NCI-H2081 treated with DMSO at 0.1 percent for 48 hours (cell line): ENCODE measurements at places on chromosomes 3 and 15.

DNA sequence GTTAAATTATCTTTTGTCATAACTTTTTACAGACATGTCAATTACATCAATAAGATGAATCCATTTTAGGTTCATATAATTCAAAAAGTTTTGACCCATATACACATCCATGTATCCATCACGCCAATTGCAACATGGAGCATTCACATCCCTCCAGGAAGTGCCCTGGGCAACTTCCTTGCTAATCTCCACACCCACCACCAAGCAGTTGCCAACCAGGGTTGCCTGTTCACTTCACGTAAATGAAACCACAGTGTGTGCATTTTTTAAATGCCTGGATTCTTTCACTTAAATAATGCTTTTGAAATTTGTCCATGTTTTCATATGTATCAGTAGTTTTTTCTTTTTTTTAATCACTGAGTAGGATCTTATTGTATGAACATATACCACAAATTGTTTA, 40.7 kb upstream of the LYZL4 start:
- no peak for DNase-seq

- no peak for DNase-seq
These were observed 43.2 kb downstream of the NBEAL2 start for GRCh38 chr3:47022641-47023071.

- no peak for DNase-seq
These were observed 31.5 kb upstream of the RPS17 start for GRCh38 chr15:82571722-82572222.

DNA sequence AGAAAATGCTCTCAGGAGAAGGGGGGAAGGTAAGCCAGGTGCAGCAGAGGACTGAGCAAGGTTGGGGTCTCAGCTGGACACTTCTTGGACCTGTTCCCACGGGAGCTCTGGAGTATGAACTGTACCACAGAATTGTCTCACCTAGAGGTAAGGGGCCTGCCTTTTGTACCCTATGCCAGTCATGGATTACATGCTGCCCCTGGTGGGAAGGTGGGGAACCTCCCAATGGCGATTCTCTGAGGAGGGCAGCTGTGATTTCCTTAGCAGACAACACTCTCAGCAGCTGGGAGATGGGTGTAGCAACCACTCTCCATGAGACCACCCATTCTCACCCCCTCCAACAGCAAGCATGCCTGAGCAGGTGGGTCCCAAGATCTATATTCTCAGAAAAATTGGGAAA, 329.4 kb upstream of the CTNNB1 start:
- no peak for DNase-seq

DNA sequence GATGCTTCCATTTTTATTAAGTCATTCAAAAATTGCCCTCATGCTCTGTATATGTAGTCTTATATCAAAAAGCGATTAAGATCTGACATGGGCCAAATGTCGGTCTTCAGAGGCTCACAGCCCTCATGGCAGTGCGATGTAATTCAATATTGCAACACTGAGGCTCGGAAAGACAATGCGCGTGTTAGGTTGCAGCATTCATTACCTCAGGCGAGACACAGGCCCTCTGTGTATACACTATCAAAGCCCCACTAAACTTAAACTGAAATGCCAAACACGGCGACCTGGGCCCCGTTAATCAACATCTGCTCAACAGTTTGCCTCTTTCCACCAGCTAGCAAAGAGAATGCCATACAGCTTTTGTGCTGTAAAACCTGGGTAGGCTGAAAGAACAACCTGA, 413.4 kb downstream of the ERC2 start:
- DNase-seq = no peak

GRCh38 chr3:194265505-194265892, 85.6 kb downstream of the CPN2 start:
- no peak for DNase-seq

DNA sequence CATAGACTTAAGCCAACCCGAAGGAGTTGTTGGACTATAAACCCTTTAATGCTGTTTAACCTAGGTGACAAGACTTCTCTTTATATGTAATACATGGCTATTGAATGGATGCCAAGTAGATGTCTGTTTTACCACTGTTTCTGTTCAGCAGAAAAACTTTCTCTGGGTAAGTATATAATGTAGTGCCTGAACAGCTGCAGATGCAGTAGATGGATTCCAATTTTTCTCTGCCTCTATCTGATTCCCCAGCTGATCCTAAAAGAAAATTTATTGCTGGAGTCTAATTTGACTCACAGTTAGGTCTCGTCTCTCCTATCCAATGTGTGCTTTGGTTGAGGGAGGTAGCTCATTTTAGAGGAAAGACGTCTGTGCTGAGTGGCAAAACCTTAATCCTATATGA, 256.5 kb upstream of the CBLB start:
- DNase-seq = no peak

DNA sequence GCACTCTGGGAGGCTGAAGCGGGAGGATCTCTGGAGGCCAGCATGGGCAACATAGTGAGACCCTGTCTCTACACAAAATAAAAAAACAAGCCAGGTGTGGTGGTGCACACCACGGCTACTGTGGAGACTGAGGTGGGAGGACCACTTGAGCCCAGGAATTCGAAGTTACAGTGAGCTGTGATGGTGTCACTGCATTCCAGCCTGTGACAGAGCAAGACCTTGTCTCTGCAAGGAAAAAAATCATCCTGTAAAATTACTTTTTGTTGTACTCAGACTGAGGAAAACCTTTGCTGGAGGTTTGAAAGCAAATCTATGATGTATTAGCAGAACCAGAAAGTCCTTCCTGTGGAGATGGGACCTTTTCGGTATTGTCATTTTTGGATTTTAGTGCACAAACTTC, 63.3 kb downstream of the ATP1B3 start:
- DNase-seq = no peak

DNA sequence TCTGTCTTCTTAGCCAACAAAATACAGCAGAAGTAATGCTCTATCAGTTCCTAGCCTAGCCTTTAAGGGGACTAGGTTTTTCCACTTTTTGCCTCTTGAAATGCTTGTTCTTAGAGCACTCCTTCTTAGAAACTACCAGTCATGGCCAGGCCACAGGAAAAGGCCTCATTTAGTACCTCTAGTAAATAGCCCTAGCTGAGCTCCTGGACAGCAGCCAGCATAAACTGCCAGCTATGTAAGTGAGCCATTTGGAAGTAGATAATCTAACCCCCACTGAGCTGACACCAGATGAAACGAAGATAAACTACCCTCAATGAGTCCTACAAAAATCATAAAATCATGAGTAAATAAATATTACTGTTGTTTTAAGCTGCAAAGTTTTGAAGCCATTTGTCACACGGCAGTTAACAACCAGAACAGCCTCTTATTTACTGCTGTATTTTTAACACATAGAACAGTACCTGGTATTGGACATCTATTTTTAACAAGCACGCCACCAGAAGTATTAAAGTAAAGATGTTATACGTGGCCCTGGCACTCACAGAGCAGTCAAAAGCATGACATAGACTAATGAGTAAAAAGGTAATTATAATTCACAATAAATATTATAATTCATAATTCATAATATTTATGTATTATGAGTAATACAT, 12.0 kb downstream of the TBC1D5 start:
- DNase-seq = peak; percentile 97

DNA sequence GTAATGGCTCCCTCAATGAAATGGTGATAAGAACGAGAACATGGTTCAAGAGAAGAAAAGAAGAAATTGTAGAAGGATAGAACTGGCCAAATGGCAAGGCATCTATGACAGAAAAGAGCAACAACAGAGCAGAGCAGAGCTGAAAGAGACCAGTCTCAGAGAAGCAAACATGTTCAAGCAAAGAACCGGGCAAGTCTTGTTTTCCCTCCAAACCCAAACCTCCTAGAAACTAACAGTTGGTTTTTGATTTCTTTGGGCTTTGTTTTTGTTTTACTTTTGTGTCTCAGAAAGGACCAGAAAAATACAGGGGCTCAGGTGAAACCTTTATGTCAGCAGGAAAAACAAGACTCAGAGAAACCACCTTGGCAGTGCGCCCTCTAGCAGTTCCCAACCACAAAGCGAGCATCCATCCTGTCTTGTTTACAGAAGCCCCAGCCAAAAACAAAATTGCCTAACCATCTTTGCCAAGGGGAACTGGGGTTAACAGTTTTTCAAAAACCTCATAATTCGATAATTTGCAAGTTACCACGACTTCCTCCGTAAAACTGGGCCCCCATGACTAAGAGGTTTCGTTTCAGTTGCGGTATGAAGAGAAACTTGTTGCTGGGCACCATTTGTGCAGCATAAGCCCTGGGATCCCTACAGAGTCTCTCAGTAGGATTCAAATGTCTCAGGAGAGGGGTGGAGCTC, 159.2 kb upstream of the SLC24A5 start:
- DNase-seq = no peak

DNA sequence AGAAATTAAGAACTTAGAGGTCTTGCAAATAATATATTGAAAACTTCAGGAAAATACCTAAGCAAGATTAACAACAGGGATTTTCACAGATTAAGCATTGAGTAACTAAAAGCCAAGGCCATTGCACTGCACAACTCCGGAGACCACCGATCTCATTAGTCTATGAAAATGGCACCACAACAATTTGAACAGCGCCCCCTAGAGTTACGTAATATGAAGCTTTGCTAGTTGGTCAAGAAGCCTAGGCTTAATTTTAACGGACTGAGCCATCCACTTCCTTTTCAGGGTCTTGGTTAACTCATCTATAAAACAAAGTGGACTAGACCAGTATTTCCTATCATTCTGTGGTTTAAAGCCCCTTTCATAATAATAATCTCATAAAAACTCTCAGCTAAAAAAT, 24.8 kb downstream of the TMEM212 start:
- no peak for DNase-seq

- peak; percentile 27 for DNase-seq
These were observed 210.9 kb upstream of the KCNMB2 start for GRCh38 chr3:178325330-178325729.

DNA sequence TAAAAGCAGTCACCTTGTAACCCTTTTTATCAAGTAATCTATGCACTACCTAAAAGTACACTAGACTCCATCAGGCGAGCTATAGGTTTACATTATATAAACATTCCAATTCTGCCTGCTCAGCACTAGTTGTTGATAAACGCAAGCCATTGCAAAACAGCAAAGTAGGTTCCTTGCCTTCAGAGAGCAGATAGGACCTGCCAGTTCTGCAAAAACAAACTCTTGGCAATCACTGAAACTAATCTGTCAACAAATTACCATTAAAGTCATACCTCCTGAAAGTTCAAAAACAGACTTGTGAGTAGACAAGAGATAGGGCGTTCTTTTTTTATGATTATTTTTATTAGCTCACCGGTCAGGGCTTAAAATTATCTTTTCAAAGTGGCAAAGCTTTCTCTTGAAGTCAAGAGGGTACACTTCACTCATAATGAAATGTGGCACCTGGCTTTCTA, 392.5 kb downstream of the FOXP1 start:
- no peak for DNase-seq

- no peak for DNase-seq
These were observed 567 bp downstream of the ADAMTS9 start for GRCh38 chr3:64687086-64687780.

DNA sequence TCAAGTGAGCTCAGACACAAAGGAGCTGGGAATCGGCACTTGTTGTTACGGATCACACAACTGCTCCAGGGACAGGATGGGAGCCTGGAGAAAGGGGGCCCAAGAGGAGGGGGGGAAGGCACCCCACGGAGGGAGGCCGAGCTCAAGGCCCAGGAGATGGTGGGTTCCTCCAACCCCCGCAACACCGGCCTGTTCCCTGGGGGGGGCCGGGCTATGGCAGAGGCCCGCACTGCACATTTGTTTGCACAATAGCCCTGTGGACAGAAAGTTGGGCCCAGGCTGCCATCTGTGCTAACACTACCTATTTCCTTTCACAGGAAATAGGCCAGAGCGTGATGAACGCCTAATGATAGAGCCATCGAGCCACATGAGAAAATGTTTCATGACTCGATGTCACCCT, 147.1 kb downstream of the NSMCE3 start:
- DNase-seq = no peak

- DNase-seq = no peak
These were observed 330.2 kb downstream of the TIGIT start for GRCh38 chr3:114624047-114624445.

- DNase-seq = no peak
These were observed 5.7 kb downstream of the TBC1D23 start for GRCh38 chr3:100266531-100266930.

DNA sequence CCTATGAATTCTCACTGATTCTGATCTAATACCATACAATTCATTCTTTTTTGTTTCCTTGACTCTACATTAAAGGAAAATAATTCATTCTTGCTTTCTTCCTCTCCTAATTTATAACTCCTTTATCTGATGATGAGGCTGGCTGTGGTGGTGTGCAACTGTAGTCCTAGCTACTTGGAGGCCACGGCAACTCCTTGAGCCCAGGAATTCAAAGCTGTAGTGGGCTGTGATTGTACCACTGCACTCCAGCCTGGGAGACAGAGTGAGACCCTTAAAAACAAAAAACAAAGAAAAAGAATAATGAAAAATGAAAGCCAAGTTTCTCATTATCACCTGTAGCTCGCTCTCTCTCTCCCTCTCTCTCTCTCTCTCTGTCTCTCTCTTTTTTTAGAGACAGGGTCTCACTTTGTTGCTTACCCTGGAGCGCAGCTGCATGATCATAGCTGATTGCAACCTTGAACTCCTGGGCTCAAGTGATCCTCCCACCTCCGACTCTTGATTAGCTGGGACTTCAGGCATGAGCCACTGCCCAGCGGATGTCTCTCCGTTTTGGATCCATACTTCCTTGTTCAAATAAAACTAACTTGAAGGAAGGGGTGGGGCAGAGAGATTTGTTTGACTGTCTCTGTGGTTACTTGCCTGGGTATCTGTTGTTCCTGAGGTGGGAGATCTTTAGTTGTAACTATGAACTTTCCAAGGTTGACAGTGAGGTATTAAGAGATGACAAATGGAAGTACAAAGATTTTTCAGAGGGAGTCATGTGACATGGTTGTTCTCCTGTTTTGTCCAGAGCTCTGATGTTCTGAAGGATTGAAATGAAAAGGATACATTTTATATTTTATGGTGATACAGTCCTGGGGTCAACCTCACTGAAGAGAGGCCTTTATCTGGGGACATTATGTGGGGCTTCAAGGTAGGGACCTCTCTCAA, 46.9 kb downstream of the STARD9 start:
- DNase-seq = no peak

DNA sequence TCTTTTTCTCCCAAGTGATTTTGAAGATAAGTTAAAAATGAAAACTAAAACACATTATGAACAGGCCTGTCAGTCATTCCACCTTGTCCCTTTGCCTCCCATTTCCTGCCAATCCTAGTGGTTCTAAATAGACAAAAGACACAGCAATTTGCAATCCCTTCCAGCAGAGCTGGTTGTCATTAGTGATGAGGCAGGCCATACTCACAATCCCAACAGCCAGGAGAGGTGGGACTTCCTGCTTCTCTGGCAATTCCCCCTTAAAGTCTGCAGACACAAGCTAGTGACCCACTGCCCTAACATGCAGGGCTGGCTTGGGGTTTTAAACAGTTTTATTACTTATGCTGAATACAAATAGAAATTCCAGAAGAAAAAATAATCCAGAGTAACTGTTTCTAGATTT, 38.4 kb upstream of the RBP1 start:
- no peak for DNase-seq

DNA sequence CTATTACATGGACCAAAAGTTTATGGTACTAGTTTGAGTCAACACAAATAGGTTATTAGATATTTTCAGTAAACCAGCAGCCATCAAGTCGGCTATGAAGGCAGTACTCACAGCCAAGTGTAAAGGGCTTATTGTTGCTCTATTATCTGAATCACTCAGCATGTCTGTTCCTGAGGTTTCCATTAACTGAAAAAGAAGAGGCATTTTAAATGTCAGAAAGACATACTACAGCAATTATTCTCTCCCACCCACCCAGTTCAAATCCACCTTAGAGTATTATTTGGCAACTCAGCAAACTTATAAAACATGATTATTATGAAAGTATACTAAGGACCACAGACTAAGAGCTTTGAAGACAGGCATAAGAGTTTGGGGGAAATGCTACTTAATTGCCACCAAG, 93.1 kb downstream of the BTD start:
- DNase-seq = no peak

GRCh38 chr3:180059356-180059755, 22.6 kb upstream of the PEX5L start:
- DNase-seq = no peak
